ENCODE measurements at places on chromosomes 2 and 18.
A peak's percentile ranks its signal among the peaks of the same experiment; 100 is the strongest.

- no peak for DNase-seq
These were observed 61.5 kb downstream of the G6PC2 start for GRCh38 chr2:168962636-168963035.

DNA sequence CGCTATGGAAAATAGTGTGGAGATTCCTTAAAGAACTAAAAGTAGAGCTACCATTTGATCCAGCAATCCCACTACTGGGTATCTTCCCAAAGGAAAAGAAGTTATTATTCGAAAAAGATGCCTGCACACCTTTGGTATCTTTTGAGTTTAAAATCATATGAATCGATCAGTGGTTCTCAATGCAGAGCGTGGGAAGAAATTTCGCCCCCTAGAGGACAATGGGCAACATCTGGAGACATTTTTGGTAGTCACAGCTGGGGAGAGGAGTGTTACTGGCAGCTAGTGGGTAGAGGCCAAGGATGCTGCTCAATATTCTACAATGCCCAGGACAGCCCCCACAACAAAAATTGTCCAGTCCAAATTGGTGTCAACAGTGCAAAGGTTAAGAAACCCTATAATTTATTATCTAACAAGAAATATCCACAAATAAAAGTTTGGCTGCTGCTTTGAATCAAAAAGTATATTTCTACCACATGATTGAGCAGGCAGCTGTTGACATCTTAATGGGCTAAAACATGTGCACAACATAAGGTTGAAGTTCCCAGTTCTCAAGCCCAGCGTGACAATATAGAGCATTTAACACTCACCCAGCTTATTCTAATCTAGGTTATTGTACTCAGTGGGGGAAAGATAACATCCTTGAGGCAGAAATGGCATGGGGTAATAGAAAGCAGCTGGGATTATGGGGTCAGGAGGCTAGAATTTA lies 425.7 kb downstream of the LRATD1 start:
- no peak for DNase-seq

GRCh38 chr2:54665436-54665856 lies 58.0 kb upstream of the EML6 start:
- DNase-seq = peak; percentile 40

GRCh38 chr2:194686569-194686968 lies 970.5 kb upstream of the SLC39A10 start:
- DNase-seq = no peak

GRCh38 chr2:166406374-166406773 lies 30.6 kb upstream of the SCN9A start:
- DNase-seq = no peak

GRCh38 chr2:174744111-174744510 lies 20.2 kb downstream of the CHRNA1 start:
- no peak for DNase-seq

GRCh38 chr2:237895544-237896506 lies 36.4 kb downstream of the RAMP1 start:
- no peak for DNase-seq

GRCh38 chr2:175002547-175003274 lies 2.5 kb downstream of the CHN1 start:
- DNase-seq = no peak

- no peak for DNase-seq
These were observed 7.6 kb downstream of the SERPINE2 start for GRCh38 chr2:224031358-224031970.

- DNase-seq = no peak
These were observed 886.3 kb downstream of the SLC4A3 start for GRCh38 chr2:220513573-220514288.

DNA sequence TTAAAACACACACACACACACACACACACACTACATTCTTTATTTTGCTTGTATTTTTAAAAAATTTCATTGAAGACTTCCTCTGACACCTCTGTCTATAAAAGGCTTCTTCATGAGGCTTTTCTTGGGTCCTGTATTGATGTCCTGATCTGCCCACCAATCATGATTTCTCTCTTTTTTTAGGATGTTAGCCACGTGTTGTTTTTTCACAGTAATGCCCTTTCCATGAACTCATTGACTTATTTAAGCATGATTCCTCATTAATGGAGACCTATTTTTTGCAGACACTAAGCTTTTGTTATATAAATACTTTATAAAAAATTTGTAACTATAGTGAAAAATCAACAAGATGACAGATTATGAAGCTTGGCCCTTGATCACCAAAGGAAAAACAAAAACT lies 173.8 kb upstream of the CNTNAP5 start:
- no peak for DNase-seq

DNA sequence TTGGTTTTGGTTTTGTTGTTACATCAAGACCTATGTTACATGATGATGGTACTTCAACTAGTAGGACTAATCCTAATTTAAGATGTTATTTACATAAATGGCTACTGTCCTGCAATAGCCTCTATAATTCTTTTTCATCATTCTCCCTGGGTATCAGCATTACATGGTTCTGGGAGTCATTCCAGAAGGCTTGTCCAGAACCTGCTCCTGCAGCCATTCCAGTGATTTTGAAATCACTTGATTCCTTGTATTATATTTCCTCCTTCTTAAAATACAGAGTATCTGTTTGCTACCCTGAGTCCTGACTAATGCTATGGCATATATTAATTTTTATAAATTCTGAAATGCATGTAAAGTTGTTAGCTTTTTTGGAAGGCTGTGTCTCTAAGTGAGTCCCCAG lies 400.5 kb upstream of the MEIS1 start:
- DNase-seq = no peak

GRCh38 chr18:65257149-65257548 lies 493.7 kb upstream of the CDH7 start:
- DNase-seq = no peak

DNA sequence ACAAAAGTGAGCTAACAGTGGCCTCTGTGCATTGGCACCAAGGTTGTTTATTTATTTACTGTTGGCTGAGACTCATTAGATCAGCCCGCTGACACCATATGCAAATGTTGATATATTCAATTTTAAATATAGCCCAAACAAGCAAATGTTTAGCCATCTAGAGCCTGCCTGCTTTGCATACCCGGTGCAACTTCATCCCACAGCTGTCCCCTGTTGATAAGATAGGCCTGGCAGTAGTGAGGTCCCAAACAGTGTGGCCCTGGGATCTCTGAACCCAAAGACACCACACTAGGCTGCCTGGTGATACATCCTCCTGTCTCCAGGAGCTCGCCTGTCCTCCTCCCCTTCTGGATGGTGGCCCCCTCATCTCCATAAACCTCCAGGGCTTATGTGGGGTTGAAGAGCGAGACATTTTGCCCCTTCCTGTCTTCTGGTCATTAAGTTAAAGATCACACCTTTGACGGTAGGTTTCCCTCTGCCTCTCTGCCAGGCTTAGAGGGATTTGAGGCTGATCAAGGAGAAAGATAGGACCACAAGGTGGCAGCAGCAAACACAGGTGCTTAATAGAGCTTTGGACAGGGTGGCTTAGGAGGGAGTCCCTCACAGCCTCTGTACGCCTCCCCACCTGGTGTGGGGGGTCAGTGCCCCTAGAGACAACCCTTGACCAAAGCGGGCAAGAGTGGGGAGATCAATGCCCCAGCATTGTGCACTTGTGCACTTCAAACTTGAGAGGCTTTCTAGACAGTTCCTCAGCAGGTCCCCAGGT lies 23.7 kb upstream of the MYO5B start:
- no peak for DNase-seq

GRCh38 chr18:50080316-50080715 lies 114.6 kb downstream of the MYO5B start:
- DNase-seq = no peak

- peak; percentile 12 for DNase-seq
These were observed 1.7 kb downstream of the ACVR2A start for GRCh38 chr2:147846412-147847081.

DNA sequence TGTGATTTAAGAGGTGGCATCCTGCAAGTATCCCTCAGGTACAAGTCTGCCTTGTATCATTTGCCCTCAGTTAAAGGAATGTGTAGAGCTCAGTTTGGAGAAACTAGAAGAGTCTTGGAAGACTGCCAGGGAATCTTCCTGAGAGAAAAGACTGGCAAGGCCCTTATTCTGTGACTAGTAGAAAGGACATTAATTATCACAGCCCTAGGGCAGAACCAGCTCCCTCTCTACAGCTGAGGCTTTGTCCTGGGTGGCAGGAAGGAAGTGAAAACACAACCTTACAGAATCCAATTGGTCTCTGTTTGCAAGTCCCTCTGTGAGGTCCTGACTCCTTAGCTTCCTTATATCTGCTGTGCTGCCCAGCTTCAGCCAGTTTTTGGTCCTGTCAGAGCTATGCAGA lies 385.9 kb upstream of the CYRIA start:
- no peak for DNase-seq

DNA sequence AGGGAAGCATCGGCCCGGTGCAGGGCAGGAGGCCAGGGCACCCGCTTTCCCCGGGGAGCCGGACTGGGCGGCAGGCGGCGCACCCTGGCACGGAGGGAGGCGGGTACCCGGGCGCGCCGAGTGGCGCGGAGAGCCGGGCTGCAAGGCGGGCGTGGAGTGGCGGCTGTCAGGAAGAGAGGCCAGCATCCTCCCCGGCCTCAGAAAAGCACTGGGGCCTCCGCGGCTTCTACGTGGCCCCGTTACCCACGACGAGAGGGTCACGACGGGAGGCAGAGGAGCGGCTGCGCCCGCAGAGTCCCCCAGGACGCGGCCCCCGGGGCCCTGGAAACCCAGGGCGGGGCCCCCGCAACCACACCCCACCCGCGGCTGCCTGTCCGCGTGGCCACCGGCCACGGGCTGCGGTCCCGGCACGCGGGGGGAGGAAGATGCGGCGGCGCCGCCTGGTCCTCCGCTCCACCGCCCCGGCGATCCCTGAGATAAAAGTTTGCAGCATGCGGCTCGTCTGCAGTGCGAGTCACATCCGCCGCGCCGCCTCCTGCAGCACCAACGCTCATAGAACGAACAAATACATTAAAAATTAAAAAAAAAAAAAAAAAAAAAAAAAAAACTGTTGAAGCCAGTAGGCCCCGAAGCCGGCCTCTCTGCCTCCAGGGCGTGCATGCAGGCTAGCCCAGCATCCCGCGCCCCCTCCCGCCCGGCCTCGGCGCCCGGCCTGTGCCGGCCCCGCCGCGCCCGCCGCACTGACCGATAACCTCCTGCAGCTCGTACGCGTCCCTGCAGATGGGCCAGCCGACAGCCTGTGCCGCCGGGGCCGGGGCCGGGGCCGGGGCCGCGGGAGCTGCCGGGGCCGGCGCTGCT lies 683 bp downstream of the STK39 start:
- DNase-seq = peak; percentile 42

DNA sequence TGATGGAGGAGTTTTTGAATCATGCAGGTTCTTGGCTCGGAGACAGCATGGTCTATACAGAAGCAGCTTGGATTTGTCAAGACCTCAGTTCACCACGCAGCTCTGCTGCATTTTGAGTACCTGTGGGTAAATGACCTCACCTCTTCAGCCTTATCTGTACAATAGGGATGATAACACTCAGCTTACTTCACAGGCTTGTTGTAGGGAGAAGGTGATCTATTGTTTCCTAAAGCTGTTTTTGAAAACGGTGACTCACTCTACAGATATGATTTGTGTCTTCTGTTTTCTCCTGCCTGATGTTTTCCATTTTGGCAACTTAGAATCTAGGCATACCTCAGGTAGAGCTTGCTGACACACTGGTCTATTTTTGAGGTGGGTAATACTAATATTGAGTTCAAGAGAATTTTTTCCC lies 80.3 kb downstream of the FMNL2 start:
- no peak for DNase-seq

DNA sequence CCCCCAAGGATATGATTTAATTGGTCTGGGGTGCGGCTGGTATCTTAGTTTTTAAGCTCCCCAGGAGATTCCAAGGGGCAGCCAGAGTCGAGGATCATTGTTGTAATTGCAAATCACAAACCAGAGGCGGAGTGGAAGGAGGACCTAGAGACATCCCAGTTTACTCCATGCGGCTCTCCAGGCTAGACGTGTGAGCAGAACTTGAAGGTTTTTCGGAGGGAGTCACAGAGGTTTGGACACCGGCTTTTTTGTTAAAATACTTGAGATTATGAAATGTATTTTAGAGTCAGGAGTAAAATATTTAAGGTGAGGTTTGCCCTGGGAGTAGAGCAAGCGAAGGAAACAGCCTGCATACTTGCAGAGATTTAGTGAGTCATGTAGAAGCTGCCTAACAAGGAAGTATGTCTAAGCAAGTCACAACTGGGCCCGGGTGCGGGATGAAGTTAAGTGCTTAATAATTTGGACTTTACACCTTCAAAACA lies 39.5 kb downstream of the TGOLN2 start:
- DNase-seq = no peak

GRCh38 chr2:23454501-23455120 lies 69.6 kb downstream of the KLHL29 start:
- DNase-seq = no peak

DNA sequence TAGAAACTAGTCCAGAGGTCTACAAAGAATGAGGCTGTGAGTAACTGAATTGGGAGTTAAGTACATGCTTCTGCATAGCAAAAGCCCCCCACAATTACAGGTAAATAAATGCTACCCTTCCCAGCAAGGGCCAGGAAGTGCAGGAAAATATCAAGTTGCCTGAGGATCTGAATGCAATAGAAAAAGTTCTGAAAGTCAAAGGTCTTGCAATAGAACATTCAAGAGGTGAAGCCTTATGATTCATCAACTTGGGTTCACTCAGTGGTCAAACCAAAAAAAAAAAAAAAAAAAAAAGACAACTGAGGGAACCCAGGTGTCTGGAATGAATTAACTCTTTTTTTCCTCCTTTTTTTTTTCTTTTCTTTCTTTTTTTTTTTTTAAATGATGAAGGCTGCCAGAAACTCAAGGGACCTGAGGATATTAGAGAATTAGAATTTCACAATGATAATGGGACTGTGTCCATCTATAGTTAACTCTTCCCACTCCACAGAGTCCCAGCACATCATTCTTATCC lies 42.9 kb upstream of the RFX8 start:
- DNase-seq = no peak

- no peak for DNase-seq
These were observed 2.1 kb upstream of the B3GNT7 start for GRCh38 chr2:231393149-231394131.

DNA sequence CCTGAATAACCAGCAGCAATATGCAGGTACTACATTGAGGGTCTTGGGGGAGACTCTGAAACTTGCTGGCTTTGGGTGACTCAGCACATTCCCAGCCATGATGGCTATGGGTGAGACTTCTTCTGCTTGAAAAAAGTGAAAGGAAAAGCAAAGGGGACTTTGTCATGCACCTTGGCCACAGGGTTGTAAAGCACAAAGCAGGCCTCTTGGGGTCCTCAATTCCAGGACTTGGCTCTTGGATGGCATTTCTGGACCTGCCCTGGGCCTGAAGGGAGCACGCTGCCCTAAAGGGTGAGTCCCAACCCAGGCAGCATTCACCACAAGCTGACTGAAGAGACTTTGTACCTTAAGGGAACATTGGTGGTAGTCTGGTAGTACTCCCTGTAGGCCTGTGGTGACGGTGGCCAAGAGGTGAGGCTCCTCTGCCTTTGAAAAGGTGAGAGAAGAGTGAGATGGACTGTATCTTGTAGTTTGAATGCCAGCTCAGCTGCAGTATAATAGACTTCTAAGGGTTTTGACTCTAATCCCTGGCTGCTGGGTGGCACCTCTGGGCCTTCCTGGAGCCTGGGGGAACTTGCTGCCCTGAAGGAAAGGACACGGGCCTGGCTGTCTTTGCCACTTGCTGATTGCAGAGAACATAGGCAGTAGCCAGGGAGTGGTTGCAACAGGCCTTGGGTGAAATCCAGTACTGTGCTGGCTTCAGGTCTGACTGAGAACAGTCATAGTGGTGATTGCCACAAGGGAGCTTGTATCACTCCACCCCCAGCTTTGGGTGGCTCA lies 36.5 kb upstream of the CYTIP start:
- DNase-seq = no peak
